ENCODE measurements at places on chromosomes 7 and 10.

DNA sequence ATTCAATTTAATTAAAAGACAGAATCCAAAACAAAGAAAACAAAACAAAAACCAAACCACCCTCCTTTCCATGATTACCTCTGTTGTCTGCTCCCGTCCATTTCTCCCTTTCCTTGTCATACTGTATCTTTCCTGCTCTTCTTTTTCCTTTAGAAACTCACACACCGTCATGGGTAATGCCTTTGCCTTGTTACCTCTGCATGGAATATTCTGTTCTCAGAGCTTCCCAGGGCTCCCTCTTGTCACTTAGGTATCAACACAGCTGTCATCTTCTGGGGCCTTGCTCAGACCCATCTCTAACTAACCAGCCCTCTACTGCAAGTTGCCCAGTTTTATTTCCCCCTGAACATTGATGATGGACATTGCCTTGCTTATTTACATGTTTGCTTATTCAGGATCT, 30.2 kb upstream of the GIMAP8 start:
- DNase-seq = no peak

DNA sequence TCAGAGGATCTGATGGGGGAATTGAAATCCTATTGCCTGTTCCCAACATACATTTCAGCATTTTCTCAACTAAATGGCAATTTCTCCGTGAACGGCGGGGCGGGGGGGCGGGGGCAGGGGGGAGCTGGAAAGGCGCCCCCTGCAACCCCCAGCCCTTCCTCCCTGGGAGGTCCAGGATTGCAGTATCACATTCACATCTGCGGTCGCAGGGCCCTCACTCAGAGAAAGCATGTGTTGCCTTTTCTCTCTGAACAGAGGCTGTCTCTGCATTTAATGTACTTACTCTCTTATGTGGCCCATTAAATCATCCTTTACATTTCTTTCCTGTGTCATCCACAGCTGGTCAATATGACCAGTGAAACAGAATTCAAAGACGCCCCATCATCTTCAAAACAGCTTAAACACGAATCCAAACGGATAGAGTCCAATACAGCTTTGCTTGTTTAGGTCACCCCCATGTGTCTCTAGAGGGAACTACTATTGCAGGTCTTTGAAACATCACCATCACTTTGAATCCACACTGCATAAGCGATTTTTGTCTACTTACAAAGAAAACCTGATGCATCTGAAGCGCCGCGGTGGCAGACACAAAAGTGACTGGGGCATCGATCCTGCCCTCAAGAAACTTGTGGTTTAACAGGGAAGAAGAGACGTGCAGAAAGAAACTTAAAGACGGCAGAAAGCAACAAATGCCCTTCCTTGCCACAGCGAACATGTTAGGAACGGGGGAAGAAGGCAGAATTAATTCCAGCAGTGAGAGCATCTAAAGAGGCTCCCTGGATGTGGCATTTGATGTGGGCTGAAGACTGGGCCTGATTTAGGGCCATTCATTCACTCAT, 17.0 kb upstream of the ECHDC3 start:
- DNase-seq = no peak

DNA sequence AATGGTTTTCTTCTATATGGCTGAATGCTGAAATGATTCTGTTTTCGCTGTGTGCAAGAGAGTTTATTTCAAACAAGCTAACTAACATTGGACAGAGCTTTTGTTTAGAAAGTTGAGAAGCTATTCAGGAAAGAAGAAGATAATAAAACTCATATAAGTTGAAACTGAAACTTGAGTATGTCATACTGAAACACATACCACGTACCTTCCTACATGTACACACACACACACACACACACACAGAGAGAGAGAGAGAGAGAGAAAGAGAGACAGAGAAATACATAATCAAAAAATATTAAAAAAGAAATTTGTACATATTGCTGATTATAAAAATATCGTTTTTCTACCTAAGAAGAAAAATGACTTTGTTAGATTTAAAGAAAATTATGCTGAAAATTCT, 561.9 kb upstream of the KCND2 start:
- DNase-seq = no peak

- DNase-seq = no peak
Measured at GRCh38 chr10:110460111-110460809, 37.4 kb upstream of the DUSP5 start.

GRCh38 chr10:123274306-123275135, 120.3 kb downstream of the BUB3 start:
- no peak for DNase-seq

DNA sequence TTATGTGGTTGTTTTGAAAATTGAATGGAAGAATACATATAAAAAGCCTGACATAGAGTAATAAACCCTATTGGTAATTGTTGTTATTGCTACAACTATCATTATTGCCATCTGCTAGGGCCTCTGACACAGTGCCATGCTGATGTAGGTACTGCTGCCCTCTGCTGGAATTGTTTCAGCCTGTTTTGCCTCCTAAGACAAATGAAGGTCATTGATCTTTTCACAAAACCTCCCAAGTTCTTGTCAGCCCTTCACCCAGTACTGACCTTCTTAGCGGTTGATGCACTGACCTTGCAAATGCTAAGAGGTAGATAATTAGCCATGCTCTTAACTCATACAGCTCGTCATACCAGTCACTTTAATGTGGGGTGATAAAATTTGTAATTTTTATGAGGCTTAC, 975.2 kb downstream of the SORCS1 start:
- no peak for DNase-seq

DNA sequence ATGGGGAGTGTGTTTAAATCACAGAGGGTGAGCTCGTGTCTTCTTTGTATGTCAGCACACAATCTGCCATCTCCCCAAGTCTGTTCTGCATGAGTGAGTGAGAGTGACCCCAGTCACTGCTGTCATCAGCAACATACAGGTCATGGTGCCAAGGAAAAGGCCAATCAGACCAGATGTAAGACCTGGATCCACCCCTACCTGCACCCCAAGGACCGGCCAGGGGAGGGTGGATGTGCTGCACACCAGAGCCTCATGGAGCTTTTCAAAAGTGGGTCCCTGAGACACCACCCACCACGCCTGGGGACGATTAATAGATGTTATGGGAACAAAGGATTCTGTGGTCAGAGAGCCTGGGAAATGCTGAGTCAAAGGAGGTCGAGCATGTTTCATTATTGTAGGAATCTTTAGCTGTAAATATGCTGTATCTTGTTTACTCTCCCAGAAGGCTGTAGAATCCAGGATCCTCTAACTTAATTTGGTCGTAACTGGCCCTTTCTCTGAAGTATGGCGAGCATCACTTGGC, 420.5 kb downstream of the RPS24 start:
- DNase-seq = no peak

DNA sequence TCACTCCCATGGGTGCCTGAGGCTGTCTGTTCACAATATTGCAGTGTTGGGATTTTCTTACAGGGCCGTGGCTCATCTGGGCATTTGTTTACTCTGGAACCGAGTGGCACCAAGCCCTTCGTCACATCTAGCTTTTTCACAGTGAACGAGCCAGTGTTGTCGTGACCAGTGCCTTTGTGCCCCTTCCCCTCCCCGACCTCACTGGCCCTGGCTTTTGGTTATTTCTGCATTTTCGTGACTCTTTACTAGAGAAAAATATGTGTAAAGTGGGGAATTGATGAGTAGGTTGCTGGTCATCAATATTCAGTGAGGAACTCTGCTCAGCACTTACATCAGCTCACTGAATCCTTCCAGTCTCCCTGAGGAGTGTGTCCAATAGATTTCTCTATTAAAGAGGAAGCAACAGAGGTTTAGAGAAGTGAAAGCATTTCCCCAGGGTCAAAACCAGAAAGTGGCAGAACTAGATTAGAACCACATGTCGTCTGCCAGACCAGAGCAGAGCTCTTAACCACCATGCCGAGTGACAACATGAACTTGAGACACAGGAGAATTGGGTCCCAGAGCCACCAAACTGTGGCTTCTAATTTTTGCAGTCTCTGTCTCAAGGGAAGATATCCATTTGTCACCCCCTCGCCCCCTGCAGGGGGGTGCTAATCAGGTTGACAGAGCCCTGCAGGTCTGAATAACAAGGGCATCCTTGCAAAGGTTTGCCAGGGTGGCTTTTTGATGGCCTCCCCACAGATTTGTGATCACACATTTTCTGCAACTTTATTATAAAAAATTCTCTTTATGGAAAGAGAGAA, 125.3 kb downstream of the CHN2 start:
- DNase-seq = no peak

DNA sequence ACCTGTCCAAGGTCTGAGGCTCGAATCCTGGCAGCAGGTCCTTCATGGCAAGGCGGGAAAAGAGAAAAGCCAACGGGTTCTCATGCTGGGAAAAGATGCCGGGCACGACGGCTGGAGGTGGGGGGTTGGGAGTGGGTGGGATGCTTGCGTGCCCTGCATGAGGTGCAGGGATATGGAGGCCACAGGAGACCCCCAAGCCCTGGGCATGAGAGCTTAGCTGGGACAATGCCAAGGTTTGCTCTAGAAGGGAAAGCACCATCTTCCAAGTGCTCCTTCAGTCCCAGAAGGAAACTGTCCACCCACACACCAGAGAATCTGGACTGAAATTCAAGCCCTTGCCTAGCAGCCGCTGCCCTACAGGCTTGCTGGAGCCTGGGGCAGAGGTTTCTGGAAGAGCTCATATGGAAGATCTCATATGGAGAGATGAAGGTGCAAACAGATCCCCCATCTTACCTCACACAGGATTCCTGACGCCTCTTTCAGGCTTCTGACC, 64.3 kb downstream of the ZRANB1 start:
- no peak for DNase-seq

GRCh38 chr7:25308906-25309705, 80.8 kb upstream of the NPVF start:
- no peak for DNase-seq

GRCh38 chr10:28627102-28627501, 50.2 kb upstream of the BAMBI start:
- no peak for DNase-seq

DNA sequence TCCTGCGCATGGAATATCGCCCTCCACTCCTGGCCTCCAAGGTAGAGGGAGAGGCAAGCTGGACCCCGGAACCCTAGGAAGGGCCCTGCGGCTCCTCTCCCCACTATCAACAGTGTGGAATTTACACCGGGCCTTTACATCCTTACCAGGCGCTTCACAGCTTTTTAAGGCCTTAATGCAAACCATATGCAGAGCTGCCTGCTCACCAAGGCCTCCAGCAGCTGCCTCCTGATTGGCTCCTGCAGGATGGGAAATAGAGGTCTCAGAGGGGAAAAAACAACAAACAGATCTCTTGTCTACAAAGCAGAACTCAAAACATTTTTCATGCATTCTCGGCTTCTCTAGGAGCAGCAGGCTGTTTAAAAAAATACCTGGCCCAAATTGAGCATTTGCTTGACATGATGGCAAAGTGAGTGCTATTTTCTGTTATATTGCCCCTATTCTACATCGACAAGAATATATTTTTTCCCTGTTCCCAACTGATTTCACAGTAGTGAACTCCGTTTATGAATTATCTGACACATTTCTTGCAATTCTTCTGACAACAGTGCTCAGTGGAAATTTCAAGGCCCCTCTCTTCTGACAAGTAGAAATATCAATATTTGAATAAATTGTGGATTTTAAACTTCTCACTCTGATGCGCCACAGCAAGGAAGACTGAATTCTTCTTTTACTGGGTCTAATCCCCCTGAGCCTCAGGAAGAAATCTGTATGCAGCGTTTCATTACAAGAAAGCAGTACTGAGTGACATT, 51.7 kb downstream of the EBF3 start:
- DNase-seq = no peak

DNA sequence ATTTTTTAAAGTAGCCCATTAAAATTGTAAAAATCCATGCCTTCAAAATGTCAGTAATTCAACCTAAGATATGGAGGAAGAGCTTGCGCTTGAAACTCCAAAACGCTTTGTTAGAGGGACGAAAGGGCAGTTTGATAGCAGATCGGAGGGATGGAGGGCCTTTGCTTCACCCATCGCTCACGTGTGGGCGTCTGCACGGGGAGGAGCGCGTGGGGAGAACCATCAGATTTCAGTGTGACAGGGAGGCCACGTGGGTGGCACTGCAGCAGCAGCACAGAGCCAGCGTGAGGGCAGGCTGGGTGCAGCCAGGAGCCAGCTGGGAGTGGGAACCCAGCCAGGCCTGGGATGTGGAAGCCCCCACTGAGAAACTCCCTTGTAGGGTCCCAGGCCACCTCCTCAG, 325.5 kb downstream of the PAXIP1 start:
- no peak for DNase-seq

- DNase-seq = no peak
Measured at GRCh38 chr7:33459340-33459751, 330.0 kb downstream of the BBS9 start.

DNA sequence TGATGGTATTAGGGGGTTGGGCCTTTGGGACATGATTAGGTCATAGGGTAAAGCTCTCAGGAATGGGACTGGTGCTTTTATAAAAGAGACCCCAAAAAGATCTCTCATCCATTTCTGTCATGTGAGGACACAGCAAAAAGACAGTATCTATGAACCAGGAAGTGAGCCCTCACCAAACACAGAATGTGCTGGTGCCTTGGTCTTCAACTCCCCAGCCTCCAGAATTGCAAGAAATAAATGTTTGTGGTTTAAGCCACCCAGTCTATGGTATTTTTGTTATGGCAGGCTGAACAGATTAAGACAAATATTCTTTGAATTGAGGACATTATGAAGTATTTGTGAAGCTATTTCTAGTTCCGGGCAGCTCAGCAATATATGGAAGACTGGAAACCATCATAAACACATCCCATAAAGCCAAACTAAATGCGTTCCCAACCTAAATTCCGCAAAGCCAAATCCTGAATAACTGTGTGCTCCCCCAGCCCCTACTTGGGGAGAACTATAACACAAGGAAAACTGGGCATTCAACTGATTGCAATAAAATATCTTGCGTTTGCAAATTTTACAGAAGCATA, 153.7 kb downstream of the GALNT17 start:
- no peak for DNase-seq

- DNase-seq = no peak
Measured at GRCh38 chr10:127899766-127900387, 7.0 kb upstream of the PTPRE start.

DNA sequence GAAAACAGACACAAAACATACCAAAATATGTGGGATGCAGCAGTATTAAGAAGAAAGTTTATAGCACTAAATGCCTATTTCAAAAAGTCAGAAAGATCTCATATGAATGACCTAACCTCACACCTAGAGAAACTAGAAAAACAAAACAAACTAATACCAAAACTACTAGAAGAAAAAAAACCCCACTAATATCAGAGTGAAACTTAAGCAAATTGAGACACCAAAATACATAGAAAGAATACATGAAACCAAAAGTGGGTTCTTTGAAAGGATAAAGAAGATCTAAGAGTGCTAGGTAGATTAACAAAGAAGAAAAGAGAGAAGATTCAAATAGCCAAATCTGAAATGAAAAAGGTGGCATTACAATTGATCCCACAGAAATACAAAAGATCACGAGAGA, 494.1 kb downstream of the SH2D4B start:
- no peak for DNase-seq

DNA sequence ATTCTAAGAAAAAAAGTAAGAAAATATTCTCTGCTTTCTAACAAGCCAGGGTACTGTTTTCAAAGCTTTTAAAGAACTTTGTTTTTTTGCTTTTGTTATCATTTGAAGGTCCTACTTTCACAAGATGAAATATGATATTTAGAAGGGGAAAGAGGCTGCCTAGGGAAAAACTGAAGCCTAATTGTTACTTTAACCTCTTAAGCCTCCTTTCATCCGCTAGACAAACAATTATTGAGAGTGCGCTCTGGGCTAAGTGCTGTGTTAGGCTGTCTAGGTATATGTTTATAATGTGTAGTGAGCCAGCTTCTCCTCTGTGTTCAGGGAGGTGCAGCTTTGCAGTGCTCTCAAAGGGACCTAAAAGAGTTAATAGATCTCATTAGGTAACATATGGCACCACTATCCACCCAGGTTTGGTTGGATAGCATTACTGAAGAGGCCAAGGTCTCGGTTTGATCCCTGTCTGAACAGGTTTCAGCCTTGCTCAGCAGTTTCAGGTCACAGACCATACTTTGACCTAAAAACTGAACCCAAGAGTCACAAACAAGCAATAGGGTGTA, 17.9 kb downstream of the PDK4 start:
- DNase-seq = no peak
